ENCODE measurements at places on chromosomes 6 and 20.

DNA sequence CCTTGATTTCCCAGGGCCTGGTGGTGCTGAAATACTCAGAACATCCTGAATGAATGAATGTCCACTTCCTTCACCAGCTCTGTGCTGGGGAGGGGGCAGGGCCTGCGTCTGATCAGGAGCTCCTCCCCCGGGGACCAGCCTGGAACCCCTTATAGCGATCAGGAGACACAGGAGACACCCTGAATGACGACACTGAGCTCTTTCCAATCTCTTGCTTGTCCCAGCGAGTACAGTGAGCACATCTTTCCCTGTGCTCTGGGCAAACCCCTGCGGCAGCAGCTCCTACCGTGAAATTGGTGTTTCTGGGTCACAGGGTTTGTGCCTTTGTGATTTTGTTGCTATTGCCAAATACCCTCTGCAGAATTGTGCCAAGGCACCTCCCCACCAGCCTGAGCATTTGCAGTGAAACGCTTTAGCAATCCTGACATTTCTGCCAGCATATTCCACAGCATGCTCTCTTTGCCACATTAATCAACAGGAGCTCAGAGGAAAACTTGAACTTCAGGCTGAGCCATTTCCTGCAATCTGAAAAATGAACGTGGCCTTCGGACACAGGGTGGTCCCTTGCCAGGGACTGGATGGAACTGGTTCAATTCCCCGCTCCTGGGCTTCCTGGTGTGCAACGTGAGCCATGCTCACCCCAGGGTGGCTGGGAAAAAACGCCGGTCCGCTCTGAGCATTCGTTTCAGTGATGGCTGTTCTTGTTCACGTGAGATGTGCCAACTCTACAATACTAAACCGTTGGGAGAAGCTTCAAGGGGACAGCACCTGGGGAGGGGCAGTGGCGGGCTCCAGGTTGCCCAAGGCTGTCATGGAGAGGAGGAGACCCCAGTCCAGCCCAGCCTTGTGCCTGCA is 23.1 kb upstream of the MRGBP start:
- no peak for DNase-seq

- peak; percentile 84 for DNase-seq
Observed at GRCh38 chr6:133964052-133964451, 11.0 kb downstream of the TBPL1 start.

DNA sequence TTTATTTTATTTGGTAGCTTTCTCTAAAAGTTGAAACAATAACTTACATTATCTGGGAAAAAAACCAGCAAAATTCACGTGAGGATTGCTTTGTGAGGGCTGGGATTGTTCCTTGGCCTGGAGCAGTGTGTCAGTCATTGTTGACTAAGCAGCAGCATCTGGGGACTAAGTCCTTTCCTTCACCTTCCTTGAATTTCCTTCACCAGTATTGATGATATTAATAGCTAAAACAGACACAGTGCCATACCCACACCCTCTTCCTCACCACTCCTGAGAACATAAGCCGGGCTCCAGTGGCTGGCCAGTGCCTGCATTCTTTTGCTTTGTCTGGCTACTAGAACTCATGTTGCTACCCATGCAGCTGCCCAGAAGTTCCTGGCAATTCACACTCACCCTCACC is 23.7 kb downstream of the PLCB1 start:
- DNase-seq, result no peak

DNA sequence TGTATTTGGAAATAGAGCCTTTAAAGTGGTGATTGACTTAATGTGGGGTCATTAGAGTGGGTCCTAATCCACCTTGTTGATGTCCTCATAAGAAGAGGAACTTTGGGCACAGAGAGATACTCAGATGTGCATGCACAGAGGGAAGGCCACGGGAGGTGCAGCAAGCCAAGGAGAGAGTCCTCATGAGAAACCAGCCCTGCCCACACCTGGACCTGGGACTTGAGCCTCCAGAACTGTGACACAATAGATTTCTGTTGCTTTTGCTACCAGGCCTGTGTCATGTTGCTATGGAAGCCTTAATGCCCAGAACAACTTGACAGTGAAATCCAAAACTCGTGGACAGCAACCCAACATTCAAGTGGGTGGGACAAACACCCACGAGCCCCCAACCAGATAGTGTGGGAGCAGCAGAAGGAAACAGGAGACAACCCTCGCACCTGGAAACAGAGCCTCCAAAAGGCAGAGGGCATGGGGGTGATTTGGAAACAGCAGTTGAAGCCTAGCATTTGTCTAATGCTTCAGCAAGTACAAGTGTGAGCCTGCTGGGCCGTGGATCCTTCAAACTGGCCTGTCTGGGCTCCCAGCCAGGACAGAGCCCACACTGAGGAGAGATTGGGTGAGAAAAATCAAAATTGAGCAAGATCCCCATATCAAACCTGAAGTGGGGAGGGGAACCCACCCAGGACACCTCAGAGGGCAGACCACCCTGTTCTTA is 201.0 kb upstream of the CST7 start:
- no peak for DNase-seq

DNA sequence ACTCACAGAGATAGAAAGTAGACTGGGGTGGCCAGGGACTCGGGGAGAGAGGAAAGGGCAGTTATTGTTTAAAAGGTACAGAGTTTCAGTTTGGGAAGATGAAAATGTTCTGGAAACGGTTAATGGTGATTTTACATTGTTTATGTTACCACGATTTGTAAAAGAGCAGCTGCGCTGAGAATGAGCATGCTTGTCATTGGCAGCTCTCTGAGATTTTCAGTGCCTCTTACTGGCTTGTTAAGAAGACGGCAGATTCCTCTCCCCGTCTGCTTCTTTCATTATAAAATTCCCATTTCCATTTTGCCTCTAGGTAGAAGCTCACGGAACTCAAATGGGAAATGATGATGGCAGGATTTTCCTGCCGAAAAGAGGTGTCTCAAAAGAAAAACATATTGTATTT is 39.7 kb upstream of the PPP1R3G start:
- DNase-seq, result no peak

DNA sequence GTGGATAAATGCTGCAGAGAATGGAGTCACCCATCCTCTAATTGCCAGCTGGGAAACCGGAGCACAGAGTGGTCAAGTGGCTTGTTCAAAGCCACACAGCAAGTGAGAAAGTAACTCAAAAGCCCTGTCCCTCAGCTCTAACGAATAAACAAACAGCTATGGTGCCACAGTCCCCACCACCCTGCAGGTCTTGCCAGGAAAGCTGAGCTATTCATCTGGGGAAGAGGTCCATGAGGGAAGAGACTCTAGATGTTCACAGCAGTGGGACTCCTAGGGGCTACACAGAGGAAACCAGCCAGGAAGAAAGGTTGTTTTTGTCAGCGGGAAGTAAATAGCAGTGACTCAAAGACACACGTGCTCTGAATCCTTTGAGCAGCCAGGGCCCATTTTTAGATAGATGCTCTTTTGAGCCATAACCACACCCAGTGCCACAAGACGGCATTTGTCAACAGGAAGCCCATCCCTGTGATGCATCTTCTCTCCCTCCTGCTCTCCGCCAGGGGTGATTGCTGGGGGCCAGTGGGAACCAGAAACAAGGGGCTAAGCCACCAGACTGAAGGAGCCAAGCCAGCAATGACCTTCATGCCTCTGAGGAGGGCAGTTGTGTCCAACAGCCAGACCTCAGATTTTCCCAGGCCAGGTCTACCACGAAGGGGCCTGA is 32.4 kb upstream of the TCP11 start:
- peak; percentile 95 for DNase-seq

DNA sequence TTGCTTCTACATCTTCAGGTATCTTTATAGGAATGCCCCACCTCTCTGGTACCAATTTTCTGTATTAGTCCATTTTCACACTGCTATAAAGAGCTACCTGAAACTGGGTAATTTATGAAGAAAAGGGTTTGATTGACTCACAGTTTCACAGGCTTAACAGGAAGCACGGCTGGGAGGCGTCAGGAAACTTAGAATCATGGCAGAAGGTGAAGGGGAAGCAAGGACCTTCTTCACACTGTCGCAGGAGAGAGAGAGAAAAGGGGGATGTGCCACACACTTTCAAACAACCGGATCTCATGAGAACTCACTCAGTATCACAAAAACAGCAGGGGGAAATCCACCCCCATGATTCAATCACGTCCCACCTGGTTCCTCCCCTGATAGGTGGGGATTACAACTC is 24.4 kb upstream of the LY86 start:
- DNase-seq, result no peak

DNA sequence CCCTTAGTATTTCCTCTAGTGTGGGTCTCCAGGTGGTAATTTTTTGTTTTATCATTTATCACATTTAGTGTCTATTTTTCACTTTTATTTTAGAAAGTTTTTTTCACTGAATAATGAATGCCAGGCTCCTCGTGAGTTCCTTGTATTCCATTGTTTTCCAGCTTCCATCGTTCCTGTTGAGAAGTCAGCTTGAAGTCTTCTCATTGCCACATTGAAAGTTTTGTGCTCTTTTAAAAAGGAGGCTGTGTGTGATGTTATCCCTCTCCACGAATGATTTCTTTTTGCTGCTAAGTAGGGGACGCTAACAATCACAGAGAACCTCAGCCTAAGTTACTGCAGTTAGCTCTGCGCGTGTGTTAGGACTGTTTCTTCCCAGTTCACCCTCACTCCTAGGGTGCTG is 194.5 kb downstream of the TAF4 start:
- DNase-seq, result no peak

DNA sequence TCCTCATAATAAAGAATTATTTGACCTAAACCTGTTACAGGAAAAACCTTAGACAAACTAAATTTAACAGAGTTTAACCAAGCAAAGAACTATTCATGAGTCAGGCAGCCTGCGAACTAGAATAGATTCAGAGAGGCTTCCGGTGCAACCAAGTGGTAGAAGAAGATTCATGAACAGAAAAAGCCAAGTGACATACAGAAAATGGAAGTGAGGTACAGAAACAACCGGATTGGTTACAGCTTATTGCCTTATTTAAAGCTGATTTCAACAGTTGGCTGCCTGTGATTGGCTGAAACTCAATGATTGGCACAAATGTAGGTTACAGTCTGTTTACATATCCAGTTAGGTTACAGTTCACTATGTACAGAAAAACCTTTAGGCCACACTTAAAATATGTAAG is 10.1 kb downstream of the PPP1R3G start:
- DNase-seq, result peak; percentile 60

DNA sequence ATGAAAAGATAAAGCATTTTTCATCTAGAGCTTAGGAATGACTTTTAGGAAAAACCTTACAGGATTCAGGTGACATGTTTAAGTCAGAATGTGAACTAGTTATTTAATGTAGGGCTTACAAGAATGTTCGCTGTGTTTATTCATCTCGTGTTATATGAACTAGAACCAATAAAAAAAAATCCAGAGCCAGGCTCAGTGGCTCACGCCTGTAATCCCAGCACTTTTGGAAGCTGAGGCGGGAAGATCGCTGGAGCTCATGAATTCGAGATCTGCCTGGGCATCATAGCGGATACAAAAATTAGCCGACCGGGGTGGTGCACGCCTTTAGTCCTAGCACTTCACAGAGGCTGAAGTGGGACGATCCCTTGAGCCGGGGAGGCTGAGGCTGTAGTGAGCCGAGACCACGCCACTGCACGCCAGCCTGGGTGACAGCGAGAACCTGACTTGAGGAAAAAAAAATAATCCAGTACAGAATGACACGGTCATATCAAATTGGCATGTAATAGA is 46.3 kb downstream of the OR2B2 start:
- DNase-seq, result peak; percentile 82

DNA sequence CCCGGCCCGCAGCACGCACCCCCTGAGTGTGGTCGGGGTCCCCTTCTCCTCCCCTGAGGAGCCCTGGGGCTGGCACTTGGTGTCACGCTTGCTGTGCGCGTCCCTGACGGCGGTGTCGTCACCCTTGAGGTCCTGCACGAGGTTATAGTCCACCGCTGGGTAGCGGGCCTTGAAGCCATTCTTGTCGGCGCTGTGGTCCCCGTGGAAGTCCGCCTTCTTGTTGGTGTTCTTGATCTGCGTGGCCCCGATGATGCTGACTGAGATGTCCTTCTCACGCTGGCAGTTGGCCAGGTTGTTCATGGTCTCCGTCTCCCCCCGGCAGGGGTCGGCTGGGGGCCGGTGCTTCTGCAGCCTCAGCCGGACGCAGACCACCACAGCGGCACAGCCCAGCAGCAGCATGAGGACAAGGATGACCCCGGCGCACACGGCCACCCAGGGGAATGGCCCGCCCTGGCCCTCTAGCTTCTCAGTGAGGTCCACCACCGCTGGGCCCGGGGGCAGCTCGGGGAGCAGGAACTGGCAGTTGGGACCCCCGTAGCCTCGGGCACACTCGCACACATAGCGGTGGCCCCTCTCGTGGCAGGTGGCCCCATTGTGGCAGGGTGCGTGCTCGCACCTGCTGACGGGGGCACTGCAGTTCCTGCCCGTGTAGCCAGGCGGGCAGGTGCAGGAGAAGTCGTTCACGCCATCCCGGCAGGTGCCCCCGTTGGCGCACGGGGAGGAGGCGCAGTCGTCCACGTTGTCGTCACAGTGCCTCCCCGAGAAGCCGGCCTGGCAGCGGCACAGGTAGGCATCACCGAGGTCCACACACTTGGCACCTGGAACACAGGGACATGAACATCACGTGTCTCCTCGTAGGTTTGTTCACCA is 7.4 kb downstream of the DLL1 start:
- DNase-seq, result no peak

GRCh38 chr6:83474309-83474708 is 38.0 kb upstream of the PRSS35 start:
- no peak for DNase-seq

GRCh38 chr6:117974914-117975627 is 68.0 kb downstream of the SLC35F1 start:
- no peak for DNase-seq

DNA sequence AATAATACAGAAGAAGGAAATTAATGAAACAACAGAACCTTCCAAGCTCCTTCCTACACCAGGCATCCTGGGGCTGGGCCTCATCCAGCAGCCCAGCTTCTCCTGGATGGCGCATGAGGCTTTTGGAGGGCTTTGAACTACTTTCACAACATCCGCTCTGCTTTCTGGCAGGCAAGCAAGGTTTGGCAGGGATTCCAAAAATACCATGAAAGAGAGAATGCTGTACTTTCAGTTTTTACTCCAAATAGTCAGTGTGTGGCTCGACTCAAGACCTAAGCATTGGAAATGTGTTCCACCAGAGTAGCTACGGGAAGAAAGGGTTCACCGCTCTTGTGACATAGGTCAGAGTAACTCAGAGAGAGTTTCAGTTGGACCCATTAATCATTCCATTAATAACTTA is 125.4 kb downstream of the OPRM1 start:
- DNase-seq, result no peak

- no peak for DNase-seq
Observed at GRCh38 chr6:158230967-158231550, 62.9 kb downstream of the GTF2H5 start.

GRCh38 chr6:37047689-37048402 is 42.4 kb downstream of the FGD2 start:
- DNase-seq, result no peak
